ENCODE measurements at places on chromosomes 3 and 15.

DNA sequence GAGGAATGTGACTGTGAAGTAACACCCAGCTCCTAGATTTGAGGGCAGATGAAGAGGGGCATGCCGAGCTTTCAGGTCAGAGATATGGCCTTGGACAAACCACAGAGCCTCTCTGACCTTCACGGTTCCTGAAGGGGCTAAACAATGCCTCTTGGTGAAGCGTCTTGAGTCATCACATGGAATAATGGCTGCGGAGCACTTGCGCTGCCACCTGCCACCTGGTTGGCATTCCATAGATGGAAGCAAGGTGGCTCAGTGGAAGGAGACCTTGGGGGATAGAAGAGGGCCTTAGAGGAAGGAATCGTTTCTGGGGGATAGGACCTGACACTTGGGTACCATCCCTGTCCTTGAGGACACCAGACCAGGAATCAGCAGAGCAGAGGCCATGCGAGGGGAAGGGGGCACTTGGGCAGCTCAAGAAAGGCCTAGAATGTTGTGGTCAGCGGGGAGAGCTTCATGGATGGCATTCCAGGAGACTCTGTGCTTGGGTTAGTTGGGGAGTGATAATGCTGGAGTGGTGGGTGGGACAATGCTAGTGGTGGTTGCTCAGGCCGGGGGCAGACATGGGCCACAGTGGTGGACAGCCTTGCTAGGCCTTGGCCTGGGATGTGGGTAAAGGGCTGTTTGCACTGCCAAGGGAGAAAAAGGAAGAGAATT, 12.6 kb downstream of the MRAS start:
- no peak for DNase-seq

DNA sequence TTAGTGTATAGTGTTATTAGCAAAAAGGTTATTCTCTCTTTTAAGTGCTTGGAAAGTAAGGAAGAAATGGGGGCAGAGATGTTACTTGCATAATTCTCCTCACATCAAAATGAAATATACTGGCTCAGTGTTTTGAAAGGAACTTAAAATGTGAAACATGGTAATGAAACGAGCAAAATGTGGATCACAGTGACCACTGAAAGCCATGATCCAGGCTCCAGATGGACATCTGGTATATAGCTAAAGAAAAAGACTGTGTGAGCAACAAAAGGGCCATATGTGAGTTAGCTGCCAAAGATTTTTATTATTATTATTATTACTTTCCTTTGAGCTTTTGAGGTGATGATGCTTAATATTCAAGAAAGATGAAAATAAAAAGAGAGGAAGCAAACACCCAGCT, 89.6 kb downstream of the GAP43 start:
- no peak for DNase-seq

DNA sequence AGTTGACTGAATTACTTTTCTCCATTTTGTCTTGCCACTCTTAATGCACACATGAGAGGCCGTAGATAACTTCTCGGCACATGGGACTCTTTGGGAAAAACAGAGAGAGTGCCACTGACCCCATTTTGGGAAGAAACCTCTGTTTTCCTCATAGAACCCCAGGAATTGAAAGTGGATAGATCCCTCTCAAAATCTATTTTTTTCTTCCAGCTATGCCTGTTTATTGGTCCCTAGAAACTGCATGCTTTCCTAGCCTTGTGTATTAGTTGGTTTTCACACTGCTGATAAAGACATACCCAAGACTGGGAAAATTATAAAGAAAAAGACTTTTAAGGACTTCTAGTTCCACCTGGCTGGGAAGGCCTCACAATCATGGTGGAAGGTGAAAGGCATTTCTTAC, 23.7 kb upstream of the TMEM45A start:
- no peak for DNase-seq

DNA sequence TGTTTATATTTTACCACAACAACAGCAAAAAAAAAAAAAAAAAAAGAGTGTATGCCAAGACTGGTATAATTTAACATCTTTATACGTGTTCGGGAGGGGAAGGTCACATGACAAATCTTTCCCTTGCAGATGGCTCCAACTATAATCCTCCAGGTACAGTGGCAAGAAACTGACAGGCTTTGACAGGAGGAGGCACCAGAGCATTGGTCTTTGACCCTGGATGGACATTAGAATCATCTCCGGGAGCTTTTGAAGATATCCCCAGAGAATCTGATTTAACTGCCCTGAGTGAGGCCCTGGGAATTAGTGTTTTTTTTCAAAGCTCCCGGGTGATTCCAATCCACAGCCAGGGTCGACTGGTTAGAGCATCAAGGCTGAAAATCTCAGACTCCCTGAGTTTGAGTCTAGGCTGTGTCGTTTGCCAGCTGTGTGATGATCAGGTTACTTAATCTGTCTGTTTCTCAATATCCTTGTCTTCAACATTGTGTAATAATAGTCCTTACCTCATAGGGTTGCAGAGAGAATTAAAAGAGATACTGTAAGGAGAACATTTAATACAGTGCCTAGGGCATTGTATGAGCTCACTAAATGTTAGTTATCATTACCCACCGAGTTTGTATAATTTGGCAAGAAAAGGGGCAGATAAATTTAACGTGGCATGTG, 8.9 kb upstream of the SEMA5B start:
- no peak for DNase-seq

- DNase-seq, result no peak
These were observed 4.3 kb upstream of the GLYCTK start for GRCh38 chr3:52283306-52283705.
